ENCODE measurements at places on chromosomes 16 and 17.

DNA sequence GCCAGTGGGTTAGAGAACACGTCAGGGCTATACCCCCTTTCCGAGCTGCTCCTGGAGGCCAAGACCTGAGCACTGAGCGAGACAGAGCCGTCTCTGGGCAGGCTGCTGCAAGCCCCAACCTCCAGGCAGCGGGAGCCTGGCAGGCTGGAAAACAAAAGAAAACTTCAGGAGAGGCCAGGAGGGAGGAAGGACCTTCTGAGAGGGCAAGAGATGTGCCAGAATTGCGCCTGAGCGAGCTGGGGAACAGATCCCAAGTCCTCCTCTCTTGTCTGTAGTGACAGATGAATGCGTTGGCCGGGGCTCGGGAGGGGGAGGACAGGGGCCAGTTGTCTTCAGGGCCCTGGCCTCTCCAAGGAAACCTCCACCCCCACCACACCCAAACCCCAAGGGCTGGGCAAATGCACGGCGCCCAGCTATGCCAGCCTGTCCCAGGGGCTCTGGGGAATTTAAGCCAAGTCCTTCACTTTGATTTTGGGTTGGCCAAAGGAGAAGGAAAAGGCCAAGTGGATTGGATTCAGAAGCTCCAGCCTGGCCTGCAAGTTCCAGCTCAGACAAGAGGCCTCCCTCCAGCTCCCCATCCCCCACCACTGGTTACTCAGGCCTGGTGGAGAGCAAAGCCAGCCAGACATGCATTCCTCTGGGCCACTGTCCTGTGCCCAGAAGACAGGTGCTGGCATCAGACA lies 18.1 kb downstream of the SDK2 start:
- DNase-seq = no peak

- no peak for DNase-seq
Measured at GRCh38 chr16:27472091-27473020, 70.4 kb downstream of the IL21R start.

DNA sequence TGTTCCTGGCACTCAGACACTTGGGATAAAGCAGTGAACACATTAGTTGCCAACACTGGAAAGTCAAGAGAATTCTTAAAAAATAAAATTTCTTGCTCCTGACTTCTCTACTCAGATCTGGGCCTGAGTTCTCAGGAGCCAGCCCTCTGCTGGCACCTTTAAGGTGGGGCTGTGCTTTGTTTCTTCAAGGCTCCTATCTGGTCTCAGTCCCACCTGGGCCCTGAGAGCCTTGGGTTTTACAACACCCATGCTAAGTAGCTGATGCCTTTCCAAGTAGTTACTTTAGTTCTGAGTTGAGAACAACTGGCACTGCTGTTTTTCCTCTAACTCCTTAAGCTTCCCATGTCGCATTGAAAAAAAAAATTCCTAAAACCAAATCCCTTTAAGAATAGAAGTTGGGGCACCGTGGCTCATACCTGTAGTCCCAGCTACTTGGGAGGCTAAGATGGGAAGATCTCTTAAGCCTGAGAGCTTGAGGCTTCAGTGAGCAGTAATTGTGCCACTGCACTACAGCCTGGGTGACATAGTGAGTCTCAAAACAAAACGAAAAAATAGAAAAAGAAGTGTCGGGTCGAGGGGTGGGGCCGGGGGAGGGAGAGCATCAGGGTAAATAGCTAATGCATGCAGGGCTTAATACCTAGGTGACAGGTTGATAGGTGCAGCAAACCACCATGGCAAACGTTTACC lies 16.6 kb downstream of the CHAD start:
- DNase-seq = no peak

GRCh38 chr17:56217921-56218320 lies 64.6 kb downstream of the ANKFN1 start:
- DNase-seq = no peak

- DNase-seq = peak; percentile 6
Measured at GRCh38 chr16:77951788-77952187, 70.6 kb upstream of the CLEC3A start.
